Vagina (tissue), 2 donors: ENCODE measurements at places on chromosomes 11 and 22.

DNA sequence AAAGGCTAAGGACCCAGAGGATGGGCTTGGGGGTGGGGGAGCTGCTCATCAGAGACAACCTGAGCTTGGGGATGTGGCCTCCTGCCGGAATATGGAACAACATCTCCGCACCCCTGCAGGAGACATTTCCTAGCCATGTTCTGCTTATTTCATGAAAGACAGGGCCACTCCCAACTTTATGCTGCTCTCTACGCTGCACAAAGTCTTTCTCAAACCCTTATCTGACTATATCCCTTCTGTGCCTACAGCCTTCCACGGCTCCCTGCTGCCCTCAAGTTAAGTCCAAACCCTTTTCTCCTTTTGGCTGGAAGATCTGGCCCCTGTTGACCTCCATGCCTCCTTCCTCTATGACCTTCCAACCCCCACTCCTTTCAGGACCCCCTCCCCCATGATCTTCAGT lies 562.0 kb downstream of the MN1 start:
- DNase-seq: no peak

GRCh38 chr11:9855579-9856287 lies 191.9 kb downstream of the SWAP70 start:
- no peak for DNase-seq

DNA sequence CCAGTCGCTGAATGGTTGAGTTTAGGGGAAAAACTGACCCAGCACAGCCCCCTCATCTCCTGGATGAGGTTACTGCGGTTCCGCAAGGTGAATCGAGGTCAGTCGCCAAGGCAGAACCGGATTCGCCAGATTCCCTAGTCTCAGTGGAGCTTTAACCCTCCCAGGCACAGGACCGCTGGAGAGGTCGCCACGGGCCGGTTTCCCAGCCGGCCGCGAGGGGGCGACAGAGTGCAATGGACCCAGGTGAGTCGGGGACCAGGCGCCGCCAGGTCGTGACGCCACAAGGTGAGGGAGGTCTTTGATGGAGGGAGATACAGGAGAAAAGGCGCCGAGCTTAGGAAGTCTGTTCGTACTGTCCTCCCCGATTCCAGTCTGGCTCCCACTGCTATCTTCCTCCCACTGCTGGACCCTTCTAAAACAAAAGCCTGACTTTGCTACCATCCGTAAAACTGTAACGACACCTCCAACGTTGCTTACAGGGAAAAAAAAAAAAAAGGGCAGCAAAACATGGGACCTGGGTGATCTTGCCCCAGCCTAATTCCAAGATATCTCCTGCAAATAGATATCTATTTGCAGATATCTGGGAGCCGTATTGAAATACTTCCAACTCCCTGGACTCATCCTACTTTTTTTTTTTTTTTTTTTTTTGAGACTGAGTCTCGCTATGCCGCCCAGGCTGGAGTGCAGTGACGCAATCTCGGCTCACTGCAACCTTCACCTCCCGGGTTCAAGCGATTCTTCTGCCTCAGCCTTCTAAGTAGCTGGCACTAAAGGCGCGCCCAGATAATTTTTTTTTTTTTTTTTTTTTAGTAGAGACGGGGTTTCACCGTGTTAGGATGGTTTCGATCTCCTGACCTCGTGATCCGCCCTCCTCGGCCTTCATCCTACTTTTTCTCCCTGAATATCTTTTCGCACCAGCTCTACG lies 1.4 kb upstream of the GGA1 start:
- no peak for DNase-seq

DNA sequence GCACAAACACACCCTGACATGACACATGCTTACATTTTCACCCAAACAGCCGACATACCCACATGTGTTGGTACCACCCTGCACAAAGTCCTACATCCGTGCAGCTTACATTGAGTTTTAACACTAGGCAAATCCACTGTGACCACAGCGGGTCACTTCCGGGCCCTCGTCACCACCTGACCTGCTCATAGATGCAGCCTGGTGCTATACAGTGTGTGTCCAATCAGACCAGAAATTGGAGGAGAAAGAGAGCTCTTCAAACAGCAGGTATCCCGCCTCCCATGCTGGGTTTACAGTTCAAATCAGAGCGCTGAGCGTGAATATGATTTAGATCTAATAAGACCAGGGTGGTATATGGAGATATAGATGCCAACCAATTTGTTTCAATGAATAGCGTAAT lies 35.4 kb downstream of the PHF21B start:
- no peak for DNase-seq
